ENCODE measurements at places on chromosomes 3 and 15. TPM values are rescaled to one million over a fixed set of nuclear protein-coding genes. Genes with fewer than 3 reads are reported as not detected.

SNTN gene
- not detected for total RNA-seq

TOP2B gene
- total RNA-seq: 52.2 TPM

CFAP91 gene
- 0.22 TPM for total RNA-seq

CPNE4 gene
- total RNA-seq: not detected

CD86 gene
- total RNA-seq: not detected

SEMA3F gene
- total RNA-seq: 16.1 TPM

LRRIQ4 gene
- total RNA-seq: not detected

CAMKV gene
- under 0.01 TPM for total RNA-seq

TMEM207 gene
- not detected for total RNA-seq

TRH gene
- total RNA-seq: not detected
